ENCODE measurements at places on chromosomes 1 and 21.
A peak's percentile ranks its signal among the peaks of the same experiment; 100 is the strongest.

DNA sequence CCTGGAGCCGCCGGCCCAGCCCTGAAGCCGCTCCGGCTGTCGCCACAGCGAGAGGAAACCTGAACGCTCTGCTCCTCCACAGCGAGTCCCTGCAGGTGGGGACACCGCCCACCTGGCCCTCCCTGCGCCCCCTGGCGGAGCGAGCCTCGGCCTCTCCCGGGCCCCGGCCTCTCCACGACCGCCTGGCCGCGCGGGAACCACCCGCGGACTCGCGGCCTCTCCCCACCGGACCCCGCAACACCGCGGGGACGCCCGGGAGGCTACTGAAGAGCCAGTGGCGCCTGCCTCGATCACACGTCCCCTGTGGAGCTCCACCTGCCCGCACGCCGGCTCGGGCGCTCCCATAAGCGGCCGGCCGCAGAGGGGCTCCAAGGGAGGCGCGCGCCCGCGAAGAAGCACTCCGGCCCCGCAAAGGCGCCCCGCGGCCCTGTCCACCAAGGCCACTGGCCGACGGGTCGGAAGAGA, 109.6 kb downstream of the KCNN3 start:
- peak; percentile 25 for DNase-seq

DNA sequence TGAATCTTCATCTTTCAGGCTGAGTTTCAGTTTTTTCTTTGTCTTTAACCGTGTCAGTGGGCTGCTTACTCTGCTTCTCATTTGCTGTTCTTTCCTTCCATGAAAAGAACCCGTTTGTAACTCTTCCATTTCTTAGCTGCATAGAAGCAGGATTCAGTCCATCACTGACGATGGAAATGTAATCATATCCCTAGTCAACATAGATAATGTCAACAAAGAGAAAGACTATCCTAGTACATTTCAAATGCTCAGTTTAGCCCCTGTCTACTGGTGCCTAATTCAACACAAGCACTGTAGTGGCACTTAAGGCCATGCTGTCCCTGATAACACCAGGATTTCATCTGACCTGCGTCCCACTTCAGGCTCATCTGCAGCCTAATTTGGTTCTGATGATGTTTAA, 376 bp downstream of the GBP1 start:
- no peak for DNase-seq

GRCh38 chr21:41098481-41099042, 69.4 kb upstream of the BACE2 start:
- DNase-seq: no peak

- DNase-seq: peak; percentile 56
Observed at GRCh38 chr1:58907398-58907797, 123.6 kb upstream of the JUN start.

DNA sequence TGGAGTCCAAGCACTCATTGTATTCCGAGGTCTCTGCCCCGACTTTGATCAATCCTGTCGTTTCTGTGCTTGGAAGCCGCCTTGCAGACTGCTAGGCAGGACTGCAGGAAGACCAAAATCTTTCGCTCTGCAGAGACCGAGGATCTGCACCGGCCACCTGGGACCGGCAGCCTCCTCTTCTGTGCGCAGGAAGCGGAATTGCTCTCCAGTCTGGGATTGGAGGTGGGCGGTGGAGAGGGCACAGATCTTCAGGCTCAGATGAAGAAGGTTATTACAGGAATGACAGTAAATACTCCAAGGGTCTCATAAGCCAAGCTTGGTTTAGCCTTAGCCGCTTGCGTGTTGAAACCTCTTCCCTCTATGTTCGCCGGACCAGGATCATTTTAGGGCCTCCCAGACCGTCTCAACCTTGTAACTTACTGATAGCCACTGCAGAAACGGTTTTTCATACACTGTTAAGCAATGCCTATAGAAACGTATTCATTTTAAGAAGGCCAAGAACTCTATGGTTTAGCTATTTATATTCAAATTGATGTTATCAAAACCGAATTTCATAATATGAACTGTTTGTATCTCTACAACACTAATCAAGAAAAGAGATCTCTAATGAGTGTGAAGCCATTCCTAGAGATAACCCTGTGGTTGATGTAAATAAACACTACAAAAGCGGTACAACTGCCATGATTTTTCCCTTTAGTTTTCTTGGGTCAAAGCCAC, 1.1 kb downstream of the MIA3 start:
- DNase-seq: peak; percentile 63

- no peak for DNase-seq
Observed at GRCh38 chr1:223887747-223888418, 42.1 kb upstream of the TP53BP2 start.

DNA sequence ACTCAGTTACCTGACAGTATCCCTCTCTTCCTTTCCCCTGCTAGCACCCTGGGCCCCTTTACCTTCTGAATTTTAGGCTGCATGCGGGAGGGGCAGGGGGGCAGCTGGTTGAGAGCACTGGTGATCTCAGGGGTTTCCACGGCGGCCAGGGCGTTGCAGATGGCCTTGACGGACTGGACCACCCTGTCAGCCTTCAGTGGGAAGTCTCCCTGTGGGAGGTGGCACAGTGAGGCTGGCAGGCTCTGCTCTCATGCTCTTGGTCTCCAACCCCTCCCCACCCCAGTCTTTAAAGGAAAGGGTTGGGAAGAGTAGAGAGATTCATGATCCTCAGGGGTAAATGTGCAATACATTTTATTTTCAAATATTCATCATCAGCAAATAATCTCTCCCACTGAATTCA, 36.9 kb downstream of the PIK3C2B start:
- no peak for DNase-seq

DNA sequence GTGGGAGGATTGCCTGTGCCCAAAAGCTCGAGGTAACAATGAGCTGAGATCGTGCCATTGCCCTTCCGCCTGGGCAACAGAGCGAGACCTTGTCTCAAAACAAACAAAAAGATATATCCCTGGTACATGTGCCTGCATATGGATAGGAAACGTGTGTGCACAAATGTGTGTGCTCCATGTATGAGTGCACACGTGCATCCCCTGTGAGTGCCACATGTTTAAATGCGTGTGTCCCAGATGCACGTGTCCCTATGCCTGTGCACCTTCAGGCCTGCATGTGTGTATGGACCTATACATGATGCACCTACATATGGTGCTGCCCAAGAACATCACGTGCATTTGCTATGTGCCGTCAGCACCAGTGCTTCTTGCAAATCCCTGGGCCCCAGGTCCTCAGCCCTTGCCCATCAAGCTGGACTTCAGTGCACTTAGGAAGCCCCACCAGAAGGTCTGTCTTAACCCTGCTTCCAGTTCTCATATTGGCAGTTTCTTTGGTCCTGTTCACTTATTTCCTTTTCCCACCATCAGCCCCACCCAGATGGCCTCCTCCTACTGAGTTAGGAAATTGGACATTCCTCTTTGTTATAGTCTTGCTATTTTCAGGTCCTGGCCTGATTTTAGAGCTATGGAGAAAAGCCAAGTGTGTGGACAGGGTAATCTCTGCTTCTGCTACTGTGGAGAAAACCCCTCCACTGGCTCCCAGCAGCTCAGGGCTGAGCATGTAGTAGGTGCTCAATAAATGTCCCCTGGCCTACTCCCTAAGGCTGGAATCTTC, 15.4 kb downstream of the TIE1 start:
- DNase-seq: no peak

DNA sequence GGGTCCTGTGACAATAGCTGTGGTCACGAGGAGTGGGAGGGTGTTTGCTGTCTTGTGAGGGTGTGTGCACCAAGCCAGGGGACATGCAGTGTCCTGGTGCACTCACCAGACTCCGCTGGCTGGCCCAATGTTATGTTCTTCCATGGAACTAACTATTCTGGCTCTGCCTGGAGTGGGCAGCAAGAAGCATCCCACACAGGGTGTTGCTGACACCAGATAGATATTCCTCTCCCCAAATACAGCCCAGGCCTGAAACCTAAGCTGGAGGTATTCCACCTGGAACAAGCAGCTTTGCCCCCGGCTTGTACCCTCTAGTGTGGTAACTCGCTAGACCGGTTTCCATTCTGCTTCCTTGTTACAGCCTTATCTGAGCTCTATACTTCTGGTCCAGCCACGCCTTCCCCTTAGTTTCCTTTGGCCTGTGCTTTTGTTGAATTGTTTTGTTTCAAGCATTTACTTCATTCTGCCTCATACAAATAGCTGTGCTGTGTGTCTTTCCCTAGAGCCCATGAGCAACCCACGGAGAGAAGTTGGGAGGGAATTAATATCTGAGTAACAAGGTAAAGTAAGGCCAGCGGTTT, 14.7 kb upstream of the LY9 start:
- DNase-seq: no peak

DNA sequence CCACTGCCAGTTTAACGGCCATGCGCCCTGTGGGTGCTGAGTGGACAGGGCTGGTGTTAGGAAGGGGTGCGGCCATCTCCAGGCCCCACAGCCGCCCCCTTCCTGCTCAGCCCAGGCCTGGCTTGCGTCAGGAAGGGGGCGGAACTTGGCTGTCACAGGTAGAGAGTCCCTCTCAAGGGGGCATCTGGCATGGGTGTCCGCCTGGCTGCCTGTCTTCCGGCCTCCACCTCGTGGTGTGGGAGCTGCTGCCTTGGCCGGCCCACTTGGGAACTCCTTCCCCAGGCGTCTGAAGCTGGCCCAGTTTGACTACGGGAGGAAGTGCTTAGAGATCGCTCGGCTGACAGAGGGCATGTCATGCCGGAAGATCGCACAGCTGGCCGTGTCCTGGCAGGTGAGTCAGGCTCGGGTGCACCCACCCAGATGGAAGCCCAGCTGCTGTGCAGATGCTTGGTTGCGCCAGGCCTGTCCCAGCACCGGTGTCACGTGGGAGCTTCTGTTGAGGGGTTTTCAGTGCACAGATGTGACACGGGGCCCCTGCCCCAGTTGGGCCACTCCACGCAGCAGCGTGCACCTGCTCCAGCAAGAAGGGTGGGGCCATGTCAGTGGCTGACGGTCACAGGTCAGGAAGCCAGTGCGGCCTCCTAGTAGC, 9.1 kb upstream of the ATAD3B start:
- no peak for DNase-seq

DNA sequence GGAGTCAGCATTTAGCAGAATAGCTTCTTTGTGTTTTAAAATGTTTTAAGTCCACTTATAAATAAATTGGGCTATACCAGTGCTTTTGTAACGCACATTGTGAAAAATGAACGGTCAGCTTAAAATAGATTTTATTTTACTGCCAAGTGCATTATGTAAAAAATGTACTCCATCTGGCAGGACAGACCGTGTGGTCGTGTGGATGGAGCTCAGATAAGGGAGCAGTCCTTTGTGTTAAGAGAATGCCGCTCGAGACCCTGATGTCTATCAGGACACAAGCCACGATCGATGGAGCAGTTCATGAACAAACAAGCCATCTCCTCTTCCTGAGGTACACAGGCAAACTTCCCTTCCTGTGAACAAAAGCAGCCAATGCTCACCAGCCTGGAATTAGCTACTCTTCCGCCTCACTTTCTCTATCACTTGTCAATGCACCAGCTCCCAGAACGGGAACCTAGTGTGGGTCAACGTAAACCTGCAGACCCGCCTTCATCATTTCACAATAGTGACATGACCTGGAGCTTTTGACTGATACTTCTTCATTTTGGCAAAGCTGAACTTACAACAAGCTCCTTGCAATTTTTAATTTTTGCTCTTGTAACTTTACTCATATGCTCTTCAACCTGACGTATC, 243.5 kb downstream of the TGFB2 start:
- DNase-seq: peak; percentile 9

DNA sequence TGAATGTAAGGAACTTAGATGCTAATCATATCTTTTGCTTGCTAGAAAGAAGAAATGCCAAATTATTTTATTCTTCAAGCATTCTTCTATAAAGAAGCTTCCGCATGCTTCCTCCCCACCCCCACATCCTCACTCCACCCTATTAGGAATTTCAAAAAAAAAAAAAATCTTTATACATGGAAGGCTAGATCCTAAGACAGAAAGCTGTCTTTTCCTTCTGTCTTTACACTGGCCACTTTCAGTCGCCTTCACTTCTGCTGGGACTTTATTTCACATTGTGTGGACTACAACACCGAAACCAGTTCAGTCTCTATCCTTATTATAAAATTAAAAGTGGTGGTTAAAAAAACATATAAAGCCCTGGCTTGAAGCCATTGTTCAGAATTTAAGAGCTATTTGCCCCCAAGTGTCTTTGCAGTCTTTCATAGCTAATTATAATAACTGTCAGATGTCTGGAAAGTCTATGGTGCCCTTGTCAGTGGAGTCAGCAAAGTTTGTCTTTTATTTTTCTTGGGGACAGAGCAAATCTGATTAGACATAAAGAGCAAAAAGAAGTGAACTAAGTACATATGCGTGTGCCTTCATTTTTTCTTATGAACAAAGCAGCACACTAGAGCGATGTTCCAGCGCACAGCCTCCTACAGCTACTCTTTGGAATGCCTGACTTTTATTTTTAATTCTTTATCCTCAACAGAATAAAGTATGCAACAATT, 297.7 kb downstream of the PTPRC start:
- DNase-seq: peak; percentile 49

- DNase-seq: no peak
Observed at GRCh38 chr1:202291001-202291400, 50.7 kb downstream of the UBE2T start.

DNA sequence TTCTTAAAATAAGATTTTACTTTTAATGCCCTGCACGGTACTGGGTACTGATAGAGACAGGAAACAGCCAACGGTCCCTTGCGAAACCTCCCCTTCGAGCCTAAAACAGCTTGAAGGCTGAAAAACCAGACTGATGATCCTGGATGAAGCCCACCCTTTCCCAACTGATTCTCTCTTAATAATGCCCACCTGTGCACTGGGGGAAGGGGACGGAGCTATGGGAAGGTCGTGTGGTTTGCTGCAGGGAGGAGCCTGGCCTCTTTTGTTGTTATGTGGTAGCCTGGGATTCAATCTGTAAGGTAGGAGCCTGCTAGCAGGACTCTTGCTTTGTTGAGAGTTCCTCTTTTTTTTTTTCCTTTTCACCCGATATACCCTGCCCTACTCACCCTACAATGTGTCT, 25.6 kb downstream of the SAMSN1 start:
- peak; percentile 93 for DNase-seq

- no peak for DNase-seq
Observed at GRCh38 chr1:247530785-247531184, 5.5 kb downstream of the OR2C3 start.

DNA sequence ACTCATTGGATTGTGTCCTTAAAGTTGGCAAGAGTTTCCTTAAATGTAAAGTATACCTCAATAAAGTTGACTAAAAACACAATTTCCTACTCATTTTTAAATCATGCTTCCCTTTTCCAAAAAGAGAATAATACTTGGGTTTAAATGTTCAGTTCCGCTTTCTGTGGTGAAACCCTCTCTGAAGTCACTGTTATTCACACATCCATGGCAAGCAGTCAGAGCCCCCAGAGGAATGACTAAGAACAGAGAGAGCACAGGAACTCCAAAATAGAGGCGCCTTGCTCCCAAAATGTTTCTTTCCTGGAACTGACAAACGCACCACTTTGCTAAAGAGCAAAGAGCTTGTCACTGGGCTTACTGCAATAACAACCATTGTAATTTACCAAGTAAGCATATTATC, 142.5 kb downstream of the TIAM1 start:
- DNase-seq: peak; percentile 86

DNA sequence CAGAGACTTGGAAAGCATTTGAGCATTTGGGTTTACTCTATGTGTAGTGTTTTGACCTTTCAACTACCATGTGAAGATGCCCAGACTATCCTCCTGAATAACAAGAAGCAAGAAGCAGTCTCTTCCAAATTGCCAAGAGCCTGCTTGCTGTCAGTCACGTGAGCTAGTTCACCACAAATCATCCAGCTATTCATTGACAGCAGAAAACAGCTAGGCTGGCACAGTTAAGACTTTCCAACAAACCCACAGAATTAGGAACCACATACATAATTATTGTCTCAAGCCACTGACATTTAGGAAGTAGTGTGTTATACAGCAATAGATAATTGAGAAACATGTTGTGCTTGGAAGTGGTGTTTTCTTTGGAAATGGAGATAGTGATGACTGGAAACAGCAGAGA, 1652.0 kb downstream of the NCAM2 start:
- DNase-seq: no peak
